ENCODE measurements at places on chromosomes 16 and 17. TPM values are rescaled to one million over a fixed set of nuclear protein-coding genes. Genes with fewer than 3 reads are reported as not detected.

GRCh38 chr16:75086688-75087374 is 29.7 kb downstream of the LDHD start:
- no peak for DNase-seq

GRCh38 chr17:76530095-76530723 is 7.3 kb downstream of the CYGB start:
- no peak for DNase-seq

Gene KCNJ18
- not detected for polyA plus RNA-seq

DNA sequence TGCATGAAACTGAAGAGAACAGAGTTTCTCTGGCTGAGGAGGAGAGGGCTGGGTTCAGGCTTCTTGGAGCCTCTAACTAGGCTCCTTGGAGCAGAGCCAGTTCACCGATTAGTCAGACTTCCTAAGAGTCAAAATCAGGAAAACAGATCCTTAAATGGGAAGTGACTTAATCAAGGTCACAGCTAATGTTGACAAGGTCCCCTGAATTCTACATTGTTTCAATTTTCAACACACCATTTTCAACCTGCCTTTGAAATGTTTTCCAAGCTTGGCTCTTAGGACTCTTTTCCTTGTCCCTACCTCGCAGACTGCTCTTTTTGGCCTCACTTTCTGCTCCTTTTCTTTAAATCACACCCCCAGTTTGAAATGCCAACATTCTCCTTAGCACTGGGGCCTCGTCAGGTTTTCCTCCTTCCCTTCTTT is 16.3 kb downstream of the MYL4 start:
- no peak for DNase-seq

DNA sequence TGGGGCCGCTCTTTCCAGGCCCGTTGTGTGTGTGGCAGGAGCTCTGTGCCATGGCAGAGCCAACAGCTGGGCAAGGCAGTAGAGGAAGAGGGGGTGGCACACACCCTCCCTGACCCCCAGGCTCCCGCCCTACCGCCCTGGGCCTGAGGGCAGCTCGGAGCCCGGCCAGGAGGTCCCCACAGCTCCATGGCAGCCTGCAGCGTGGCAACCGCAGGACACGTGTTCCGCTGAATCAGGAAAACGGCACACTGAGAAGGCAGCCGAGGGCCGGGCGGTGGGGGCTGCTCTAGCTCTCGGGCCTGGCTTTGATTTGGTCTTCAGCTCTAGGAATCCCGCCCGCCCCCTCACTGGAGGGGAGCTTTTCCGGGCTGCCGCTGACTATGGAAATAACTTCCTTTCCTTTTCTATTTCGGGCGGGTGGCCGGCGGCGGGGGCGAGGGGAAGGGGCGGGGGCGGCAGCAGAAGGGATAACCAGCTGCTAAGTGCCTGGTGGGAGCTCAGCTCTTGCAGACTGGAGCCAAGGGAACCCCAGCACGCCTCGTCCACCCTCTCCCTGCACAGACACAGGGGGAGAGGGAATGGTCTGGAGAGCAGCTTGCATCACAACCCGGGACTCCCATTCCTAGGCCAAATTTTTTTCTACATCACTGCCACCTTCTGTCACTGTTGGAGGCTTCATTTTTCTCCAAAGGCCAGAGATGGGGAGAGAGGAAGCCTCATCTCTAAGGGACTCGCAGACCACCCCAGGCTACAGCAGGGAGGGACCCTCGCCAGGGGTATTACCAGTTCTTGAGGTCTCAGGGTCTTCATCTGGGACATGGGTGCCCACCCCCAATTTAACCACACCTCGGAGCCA is 24.8 kb upstream of the MRPS23 start:
- DNase-seq = peak; percentile 76

- no peak for DNase-seq
Measured at GRCh38 chr17:43906951-43907424, 348 bp downstream of the MPP2 start.

Gene PRM3
- polyA plus RNA-seq = not detected

Gene KRTAP4-16
- polyA plus RNA-seq = not detected

- no peak for DNase-seq
Measured at GRCh38 chr16:19785512-19786130, 67.5 kb downstream of the IQCK start.

- no peak for DNase-seq
Measured at GRCh38 chr17:43814026-43814425, 18.9 kb downstream of the MPP3 start.

GRCh38 chr17:27496437-27496943 is 40.2 kb downstream of the KSR1 start:
- DNase-seq = no peak

DNA sequence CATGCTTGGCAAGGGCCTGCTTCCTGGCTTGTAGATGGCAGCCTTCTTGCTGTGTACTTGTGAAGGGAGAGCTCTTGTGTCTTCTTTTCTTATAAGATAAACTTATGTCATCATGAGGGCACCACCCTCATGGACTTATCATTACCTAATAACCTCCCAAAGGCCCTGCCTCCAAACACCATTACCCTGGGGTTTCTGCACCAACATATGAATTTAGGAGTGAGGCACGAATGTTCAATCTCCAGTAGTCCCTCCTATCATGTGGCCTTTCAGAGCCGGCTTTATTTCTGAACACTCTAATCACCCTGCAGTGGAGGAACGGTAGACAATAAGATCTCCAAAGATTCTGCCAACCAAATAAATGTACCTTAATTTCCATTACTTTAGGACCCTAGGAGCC is 144.3 kb downstream of the ABCC12 start:
- DNase-seq = no peak

Gene TMUB2
- 43.8 TPM for polyA plus RNA-seq

DNA sequence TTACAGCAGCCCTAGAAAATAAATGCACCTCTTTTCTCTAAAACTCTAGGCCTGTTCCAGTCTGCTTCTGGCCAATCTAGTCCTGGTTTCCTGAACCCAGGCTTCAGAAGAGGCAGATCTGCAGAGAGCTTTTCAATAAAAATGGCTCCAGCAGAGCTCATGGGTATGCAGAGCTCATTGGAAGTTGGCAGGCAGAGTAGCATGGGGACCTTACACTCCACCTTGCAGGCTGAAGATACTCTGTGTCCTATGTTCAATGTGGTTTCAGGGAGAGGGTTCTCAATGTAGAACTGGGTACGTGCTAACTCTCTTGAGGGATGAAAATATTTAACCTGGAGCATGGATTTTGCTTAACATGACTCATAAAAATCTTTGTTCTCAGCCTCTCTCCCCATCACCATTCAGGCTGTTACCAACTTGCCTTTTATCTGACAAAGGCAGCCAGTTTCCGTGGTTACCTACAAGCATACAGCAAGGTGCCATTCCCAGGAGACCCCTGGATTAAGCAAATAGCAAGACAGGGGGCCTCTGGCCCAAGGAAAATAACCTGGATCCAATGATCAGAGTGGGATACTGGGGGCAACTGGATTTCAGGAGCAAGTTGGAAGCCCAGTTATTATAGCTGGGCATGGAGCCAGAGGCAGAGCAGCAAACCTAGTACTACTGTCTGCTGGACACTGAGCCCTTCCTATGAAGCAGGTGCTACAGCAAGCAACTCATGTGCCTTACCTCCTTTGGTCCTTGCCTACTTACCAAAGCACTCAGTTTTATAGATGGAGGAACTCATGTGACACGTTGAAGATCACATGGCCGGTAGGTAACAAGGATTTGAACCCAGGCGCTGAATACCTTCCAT is 98.2 kb upstream of the DHX40 start:
- no peak for DNase-seq

Gene CD300H
- polyA plus RNA-seq = not detected

DNA sequence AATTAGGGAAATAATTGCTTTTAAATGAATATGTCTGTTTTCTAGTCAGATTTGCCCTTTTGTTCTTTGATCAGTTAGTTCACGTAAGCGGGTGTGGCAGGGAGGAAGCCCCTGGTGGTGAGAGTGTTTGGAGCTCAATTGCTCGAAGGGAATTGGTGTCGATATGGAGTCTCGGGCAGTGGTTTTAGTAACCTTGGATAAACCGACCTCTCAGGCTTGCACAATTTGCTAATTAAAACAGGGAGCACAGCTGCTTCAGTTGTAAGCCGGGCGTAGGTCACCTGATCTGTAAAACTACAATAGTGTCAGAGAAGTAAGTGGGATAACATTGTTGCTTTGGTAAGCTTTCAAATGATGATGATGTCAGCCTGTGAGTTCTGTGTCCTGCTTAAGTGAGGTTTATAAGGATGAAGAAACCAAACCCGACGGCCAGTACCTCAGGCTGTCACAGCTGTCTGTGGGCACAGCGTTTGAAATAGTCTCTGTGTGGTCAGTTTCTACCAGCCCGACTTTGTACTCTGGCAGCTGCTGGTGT is 2.9 kb downstream of the ZNF750 start:
- DNase-seq = no peak

Gene TEKT5
- not detected for polyA plus RNA-seq

DNA sequence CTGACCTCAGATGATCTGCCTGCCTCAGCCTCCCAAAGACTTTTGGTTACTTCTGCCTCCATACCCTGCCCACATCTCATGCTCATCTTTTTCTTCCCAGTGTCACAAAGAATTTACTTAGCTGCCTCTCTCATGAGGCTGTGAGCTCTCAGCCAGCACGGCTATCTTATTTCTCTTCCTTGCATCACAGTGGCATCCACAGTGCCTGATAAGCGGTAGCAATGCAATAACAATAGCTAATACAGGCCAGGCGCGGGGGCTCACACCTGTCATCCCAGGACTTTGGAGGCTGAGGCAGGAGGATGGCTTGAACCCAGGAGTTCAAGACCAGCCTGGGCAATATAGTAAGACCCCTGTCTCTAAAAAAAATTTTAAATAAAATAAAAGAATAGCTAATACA is 15.5 kb upstream of the MARVELD3 start:
- DNase-seq = no peak

Gene CENPX
- polyA plus RNA-seq = 40.4 TPM

GRCh38 chr17:80706463-80706867 is 161.8 kb downstream of the RPTOR start:
- no peak for DNase-seq

Gene SOCS1
- polyA plus RNA-seq = 2.6 TPM

Gene CLDN9
- not detected for polyA plus RNA-seq

DNA sequence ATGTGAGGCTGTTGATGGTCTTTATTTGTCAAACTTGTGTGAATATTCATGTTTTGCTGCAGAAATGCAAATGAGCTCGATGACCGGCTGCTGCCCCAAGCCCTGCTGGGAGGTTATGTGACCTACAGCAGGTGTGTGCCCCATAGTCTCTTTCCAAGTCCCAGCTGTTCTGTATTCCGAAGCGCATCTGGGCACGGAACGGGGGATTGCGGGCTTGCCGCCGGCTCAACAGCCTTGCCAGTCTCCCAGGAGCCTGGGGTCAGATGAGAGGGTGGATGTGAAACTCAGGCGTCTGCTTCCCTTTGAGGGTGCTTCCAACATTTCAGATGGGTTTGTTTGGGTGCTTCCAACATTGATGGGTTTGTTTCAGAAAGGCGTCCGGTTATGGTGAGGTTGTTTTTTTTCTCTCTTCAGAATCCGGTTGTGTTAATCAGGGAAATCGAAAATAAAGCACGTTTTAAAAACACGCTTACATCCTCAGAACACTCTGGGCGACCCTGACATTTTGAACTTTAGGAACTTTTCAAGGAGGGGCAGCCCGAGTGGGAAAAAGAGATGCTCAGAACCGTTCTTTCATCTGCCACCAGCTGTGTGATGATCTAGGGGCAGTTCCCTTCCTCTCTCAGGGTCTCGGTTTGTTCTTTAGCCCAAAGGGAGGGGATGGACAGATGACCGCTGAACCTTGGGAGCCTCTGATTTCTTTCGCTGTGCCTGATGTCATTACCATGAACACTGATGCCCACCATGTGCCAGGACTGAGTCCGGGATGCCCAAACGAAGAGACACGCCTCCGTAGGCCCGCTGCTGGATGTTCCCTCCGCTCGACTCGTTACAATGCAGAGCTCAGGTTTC is 47.8 kb upstream of the AMZ2 start:
- no peak for DNase-seq

DNA sequence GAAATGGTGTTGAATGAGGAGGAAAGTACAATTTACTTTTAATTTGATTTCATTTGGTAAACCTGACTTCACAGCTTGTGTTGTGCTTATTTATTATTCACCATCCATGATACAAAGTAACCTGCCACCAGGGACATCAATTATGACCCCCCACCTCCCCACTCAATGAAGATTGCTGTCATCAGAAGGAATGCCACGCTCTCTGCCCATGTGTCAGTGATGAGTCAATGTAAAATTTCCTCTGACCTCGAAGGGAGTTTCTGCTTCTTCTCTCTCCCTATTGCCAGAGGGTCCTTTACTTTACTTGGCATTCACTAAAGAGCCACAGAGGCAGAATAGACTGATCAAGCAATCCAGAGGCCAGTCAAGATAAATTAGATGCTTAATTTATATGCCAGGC is 759.7 kb downstream of the CDH11 start:
- no peak for DNase-seq

- DNase-seq = no peak
Measured at GRCh38 chr17:18323007-18323406, 7.9 kb downstream of the SMCR8 start.

GRCh38 chr16:75983741-75984381 is 257.6 kb upstream of the CPHXL start:
- no peak for DNase-seq

- no peak for DNase-seq
Measured at GRCh38 chr16:10938321-10938720, 3.9 kb downstream of the DEXI start.

Gene CNGB1
- not detected for polyA plus RNA-seq

- peak; percentile 31 for DNase-seq
Measured at GRCh38 chr17:12519956-12520594, 145.6 kb upstream of the MYOCD start.

GRCh38 chr16:89575247-89576152 is at the start of gene CPNE7:
Gene CPNE7, plus strand, starts transcription at chr16:89575758. Its CDS starts 140 bp downstream, at chr16:89575898.
- no peak for DNase-seq

Data from BJ (cell line).